ENCODE measurements at places on chromosomes 2 and 18.
A peak's percentile ranks its signal among the peaks of the same experiment; 100 is the strongest.

DNA sequence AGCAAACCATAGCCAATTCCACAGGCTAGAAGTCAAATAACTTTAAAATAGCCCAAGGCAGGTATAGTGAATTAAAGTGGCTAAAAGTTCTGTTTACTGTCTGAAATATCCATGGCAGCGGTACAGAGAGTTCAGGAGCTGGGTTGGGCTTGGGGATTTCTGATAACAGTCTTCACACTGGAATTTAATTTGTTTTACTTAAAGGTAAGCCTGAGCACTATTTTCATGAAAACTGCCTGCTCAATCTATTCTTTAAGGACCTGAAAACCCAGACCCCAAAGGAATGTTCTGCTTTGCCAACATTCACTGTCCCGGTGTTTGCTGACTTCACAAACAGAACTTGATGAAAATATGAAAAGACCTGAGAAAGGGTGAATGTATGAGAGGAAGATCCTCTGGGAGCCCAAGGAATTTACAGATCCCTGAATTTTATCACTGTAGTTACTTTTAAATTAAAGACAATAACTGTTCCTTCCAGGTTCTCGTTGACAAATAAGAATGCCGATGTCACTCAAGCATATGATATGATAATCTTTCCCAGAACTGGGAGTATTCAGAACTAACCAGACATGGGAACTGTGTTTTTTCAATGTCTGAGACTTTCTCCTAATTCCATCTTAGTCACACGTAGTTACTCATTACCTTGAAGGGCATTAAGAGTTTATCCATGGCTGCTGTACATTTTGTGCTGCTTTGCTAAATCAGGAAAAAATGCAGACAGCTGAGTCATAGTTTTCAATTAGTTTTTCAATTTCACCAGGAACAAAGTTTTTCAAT, 28.3 kb upstream of the ITGB6 start:
- DNase-seq: peak; percentile 44

GRCh38 chr18:12554796-12555388, 103.0 kb downstream of the SPIRE1 start:
- DNase-seq: no peak

GRCh38 chr2:61671561-61672315, 133.6 kb upstream of the XPO1 start:
- DNase-seq: peak; percentile 32

- no peak for DNase-seq
Measured at GRCh38 chr2:45000921-45001868, 8.1 kb downstream of the SIX2 start.

GRCh38 chr2:30366199-30366691, 80.8 kb upstream of the LCLAT1 start:
- DNase-seq: no peak

DNA sequence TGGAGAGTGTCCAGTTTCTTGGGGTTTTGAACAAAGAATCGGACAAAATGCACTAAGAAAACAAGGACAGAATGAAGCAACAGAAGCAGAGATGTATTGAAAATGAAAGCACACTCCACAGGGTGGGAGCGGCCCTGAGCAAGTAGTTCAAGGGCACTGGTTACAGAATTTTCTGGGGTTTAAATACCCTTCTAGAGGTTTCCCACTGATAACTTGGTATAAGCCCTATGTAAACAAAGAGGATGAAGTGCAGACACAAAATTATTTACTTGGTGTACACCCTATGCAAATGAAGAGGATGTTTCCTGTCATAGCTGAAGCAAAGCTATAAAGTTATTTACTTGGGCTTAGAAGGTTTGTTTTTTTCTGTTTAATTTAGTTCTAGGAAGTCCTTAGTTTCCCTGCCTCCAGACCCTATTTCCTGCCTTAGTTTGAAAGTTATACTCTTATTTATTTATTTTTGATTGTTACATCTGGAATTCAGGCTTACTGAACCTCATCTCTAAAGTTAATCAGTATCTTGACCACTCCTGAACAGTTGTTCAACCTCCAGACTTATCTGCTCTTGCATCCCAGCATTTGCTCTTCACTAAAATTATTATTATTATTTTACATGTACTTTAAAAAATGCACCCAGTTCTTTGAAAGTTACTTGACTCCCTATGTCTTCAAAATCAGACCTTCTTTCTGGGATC, 193.5 kb downstream of the SPP2 start:
- peak; percentile 21 for DNase-seq

DNA sequence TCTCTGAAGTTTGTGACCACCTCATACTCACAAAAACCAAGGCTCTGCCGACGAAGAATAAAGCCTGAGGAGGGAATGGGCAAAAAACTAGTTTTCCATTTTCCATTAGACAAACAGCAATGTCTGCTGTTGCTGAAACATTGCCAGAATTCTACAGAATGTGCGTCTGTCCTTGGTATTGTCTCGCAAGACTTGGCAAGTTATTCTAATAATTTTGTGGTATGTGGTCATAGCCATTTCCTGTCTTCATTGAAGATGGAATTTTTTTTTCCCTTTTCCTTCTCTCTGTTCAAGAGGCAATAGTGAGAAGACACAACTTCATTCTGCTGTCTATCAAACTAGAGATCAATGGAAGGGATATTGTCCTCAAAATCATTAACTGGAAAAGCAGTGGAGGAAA, 296.1 kb downstream of the RND3 start:
- peak; percentile 87 for DNase-seq

- DNase-seq: peak; percentile 25
Measured at GRCh38 chr2:66872081-66872985, 437.4 kb downstream of the MEIS1 start.

- peak; percentile 72 for DNase-seq
Measured at GRCh38 chr2:168545439-168546082, 89.5 kb downstream of the CERS6 start.
